ENCODE measurements at places on chromosomes 11 and 22.

GRCh38 chr11:31959716-31960115 is 131.2 kb upstream of the RCN1 start:
- DNase-seq = no peak

DNA sequence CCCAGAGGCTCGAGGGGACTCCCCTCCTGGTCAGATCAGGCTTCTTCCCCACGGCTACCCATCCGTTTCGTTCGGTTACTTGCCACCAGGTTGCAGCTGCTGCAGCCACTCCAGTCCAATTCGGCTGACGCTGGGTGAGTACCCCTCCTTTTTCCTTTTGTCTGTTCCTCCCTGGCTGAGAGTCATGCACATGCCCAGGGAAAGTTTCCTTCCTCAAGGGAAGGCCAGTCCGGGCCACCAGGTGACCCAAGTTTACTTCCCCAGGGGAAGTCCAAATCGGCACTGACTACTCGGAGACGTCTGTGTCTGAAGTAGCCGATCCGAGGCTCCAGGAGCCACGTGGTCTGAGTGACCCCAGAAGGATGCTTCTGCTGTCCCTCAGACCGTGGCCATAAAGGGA is 13.2 kb upstream of the OR56A3 start:
- no peak for DNase-seq

DNA sequence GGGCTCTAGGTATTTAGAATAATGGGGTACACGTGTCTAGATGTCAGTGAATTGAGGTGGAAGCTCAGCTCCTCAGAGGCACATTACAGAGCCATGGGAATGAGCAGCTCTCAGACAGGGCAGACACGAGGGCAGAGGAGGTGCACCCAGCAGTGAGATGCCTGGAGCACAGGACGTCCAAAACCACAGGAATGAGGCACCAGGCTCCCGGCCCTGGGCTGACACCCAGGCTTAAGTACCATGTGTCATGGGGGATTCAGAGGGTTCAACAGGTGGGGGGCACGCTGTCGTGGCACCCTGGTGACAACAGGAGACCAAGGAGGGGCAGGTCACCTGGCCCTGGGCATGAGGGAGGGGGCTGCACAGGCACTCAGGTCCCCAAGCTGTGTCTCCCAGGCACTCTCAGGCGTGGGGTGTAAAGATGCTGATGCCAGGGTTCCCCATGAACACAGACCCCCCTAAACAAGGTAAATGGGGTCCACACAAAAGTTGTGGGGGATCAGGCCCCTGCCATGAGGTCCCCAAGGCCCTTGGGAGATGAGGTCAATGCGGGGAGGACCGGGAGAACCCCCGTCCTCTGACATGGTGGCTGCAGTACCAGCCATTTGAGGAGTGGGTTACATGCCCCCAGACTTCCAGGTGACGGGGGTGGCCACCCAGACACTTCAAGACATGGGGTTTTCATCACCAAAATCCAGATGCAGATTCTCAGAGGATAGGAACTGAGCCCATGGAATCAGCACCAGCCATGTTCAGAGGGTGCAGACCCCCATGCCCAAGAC is 5.6 kb upstream of the SYT8 start:
- DNase-seq = no peak

GRCh38 chr11:31757260-31757835 is 53.8 kb downstream of the PAX6 start:
- DNase-seq = no peak

- no peak for DNase-seq
Measured at GRCh38 chr11:92528001-92528400, 303.4 kb downstream of the FAT3 start.

DNA sequence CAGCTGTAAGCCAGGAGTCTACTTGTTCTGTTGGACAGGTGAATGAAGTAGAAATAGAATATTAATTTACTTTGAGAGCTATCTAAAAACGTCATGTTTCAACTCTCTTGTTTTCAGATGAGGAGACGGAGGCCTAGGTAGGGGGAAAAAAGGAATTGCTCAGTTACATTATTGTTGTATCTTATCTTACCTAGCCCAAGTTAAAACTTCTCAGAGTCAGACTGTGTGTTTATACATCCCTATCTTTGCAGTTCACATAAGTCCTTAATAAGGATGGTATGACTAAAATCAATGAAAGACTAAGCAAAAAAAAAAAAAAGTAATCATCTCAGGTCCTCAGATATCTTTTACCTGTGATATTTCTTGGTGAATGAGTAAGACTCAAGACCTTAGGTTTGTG is 62.8 kb downstream of the TEAD1 start:
- DNase-seq = no peak

DNA sequence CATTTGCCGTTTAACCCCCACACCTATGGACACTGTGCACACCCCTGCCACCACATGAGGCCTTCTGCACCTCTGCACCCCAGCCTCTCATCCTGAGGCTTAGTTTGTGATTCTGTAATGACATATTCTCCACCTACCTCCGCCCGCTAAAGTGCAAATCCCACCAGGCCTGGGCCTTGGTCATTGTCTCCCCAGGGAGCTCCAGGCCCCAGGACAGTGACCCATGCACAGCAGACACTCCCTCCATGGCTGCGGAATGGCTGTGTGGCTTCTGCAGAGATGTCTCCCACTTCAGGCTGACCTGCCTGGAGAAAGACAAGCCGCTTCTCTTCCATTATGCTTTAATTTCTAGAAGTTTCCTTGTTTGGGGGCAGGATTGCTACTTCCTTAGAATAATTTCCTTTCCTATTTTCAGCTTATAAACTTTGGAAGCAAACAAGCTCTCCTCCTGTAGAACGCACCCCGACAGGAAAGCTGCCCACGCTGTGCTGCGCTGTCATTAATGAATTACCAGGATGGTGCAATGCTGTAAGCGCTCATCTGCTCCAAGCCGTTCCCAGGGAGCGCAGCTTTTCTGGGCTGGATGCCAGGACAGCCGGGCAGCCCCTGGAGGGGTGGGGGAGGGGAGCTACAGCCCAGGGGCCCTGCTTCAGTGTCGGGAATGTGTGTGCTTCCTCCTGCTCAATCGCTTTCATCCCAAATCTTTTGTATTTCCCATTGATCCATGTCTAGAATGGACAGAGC is 618.0 kb downstream of the BRD1 start:
- no peak for DNase-seq

GRCh38 chr11:3860375-3860774 is 4.9 kb downstream of the STIM1 start:
- DNase-seq = no peak

- no peak for DNase-seq
Measured at GRCh38 chr11:128207861-128208321, 379.5 kb downstream of the ETS1 start.

DNA sequence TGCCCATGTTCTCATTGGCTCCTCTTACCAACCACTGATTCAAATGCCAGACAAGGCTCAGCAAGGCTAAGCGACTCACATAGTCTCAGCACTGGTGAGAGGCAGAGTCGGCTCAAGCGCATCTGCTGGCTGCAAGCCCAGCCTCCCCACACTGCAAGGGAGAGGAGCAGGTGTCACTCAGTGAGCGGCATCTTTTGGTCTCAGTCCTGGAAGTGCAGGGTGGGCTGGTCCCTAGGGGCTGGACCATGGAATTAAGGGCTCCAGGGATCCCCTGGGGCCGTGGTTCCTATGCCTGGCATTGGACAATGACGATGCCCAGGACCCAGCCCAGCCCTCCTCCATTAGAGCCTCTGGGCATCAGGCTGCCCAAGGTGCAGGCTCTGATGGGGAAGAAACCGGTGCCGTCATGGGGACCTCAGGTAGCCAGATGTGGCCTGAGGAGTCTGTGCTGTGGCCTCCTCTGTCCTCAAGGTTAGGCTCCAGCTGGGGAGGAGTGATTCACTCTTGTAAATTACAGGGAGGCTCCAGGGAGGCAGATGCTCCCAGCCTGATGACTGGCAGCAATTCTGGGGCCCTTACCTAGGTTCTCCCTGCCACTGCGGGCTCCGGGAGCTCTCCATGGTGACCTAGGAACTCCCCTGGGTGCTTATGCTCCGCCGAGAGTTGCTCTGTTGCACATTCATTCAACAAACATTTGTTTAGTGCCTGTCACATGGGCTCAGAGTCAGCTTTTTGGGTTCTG is 28.0 kb downstream of the FADS2 start:
- no peak for DNase-seq

GRCh38 chr11:1487851-1488574 is 1.4 kb upstream of the MOB2 start:
- no peak for DNase-seq

- no peak for DNase-seq
Measured at GRCh38 chr11:117830072-117830471, 5.5 kb upstream of the FXYD2 start.

DNA sequence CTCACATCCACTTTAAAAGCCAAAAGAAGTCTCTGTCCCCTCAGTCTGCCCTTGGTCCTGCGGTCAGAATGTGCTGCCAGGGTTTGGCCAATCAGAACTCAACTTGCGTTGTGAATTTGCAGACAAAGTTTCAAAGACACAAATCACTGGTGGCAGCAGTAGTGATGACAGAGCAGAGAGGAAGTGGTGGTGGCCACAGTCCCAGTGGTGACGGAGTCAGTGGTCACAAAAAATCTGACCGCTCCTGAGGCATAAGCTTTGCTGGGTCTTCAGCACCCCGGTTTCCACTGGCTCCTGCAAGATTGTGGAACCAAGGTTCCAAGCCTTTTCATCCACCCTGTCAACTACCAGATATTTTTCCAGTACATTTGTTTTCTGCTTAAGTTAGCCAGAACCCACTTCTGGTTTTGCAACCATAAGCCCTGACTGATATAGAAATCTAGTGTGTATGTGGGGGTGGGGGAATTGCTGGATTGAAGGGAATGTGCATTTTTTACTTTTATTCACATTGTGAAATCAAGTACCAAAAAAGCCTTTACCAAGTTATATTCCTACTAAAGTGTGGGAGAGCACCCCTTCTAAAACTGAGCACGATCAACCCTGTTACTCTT is 112.3 kb downstream of the TMPRSS5 start:
- no peak for DNase-seq

DNA sequence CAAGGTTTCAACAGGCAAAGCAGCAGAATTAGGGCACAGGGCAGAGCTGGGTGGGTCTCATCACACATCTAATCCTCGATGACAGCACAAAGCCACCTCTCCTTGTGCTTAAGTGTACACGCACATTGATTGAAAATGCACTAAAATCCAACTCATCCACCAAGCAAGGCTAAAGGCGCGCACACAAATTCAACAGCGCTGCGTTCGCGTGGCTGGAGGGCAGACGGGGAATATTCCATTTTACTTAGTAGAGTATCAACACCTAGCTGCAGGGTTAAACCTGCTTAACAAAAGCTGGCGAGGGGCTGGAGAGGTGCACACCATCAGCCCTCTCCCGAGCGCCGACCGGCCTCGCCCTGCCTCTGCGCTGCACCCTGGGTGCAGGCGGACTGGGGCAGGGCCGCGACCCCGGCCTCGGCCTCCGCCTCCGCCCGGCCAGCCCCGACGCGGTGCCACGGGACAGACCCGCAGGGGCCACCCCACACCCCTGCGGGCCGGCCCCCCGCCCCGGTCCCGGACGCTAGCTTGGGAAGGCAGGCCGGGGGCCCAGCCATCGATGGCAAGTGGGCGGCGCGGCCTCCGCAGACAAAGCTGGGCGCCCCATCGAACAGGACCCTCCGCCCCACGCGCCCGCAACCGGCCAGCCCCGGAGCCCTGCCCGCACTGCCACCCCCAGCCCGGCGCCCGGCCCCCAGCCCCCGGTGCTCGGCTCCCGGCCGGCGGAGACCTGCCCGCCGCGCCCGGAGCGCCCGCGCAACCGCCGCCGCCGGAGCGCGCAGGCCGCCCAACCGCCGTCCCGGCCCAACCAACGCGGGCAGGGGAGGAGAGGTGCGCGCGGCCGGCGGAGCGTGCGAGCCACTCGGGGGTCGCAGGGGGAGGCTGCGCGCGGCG is 929 bp downstream of the PRDM10 start:
- no peak for DNase-seq

GRCh38 chr22:45477366-45478107 is 25.1 kb upstream of the FBLN1 start:
- no peak for DNase-seq

DNA sequence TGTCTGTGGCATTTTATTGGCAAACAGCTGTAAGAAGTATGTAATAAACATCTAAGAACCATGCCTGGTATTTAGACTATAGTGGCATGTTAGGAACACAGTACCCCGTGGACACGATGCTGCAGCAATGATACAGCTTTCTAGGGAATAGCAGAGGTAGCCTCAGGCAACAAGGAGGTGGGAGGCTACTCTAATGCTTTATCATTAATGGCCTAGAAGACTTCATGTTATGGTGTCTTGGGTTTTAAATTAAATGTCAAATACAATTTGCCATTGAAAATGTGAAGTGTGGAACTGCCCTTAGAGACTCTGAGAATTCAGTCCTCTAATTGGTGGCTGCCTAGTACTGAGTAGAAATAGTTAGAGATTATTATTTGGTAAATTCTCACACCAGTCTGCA is 516.9 kb downstream of the CNTN5 start:
- DNase-seq = no peak

GRCh38 chr11:99410636-99411035 is 389.9 kb downstream of the CNTN5 start:
- no peak for DNase-seq

GRCh38 chr11:35163702-35164496 is 24.9 kb downstream of the CD44 start:
- no peak for DNase-seq

DNA sequence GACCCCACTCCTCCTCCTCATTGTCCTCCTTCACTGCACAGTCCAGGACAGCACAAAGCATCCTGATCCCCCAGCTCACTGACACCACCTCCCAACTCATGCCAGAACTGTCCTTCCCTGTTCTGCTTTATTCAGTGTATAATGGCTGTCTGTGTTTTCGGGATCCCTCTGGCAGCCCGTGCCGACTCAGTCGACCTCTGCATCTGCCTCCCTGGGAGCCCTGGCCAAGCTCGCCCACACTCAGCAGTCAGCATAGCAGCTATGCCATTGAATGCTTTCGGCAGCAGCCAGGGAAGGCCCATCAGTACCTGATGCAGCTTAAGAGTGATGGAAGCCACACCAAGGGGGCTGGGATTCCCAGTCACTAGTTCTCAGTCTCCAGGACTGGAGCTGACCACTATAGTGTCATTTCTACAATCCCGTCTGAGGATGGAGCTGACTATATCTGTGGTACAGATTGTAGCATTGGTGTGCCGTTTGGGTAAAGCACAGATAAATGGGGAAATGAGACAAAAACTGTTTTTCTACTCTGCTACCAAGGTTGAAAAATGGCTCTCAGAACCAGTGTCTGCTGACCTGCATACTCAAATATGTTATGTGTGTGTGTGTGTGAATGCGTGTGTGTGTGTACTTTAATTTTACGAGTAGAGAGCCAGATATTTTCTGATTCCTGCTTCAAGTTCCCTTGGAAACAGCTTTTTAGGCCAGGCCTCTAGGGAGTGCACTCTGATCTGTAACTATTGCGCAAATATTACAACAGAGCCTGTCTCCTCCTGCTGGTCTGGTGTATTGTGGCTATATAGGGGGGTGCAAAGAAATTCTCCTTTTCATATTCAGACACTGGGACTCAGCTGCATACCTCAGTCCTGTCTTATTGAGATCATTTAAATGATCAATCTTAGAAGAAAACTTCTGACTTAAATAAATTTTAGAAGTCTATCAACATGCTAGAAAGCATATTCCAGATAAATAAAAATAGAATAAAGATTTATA is 78.8 kb upstream of the TOP3B start:
- DNase-seq = no peak

- no peak for DNase-seq
Measured at GRCh38 chr11:109554951-109555350, 133.0 kb downstream of the C11orf87 start.

Measured in stimulated activated CD8-positive, alpha-beta memory T cell treated with anti-CD3 and anti-CD28 coated beads, Interleukin-4, amount 100 ng/mL, for 1 hour (primary cell).